ENCODE measurements at places on chromosomes 13 and 19.

GRCh38 chr13:99288089-99288488, 19.1 kb downstream of the GPR183 start:
- DNase-seq, result no peak

- DNase-seq, result no peak
Measured at GRCh38 chr19:54207983-54208783, 7.5 kb downstream of the RPS9 start.

DNA sequence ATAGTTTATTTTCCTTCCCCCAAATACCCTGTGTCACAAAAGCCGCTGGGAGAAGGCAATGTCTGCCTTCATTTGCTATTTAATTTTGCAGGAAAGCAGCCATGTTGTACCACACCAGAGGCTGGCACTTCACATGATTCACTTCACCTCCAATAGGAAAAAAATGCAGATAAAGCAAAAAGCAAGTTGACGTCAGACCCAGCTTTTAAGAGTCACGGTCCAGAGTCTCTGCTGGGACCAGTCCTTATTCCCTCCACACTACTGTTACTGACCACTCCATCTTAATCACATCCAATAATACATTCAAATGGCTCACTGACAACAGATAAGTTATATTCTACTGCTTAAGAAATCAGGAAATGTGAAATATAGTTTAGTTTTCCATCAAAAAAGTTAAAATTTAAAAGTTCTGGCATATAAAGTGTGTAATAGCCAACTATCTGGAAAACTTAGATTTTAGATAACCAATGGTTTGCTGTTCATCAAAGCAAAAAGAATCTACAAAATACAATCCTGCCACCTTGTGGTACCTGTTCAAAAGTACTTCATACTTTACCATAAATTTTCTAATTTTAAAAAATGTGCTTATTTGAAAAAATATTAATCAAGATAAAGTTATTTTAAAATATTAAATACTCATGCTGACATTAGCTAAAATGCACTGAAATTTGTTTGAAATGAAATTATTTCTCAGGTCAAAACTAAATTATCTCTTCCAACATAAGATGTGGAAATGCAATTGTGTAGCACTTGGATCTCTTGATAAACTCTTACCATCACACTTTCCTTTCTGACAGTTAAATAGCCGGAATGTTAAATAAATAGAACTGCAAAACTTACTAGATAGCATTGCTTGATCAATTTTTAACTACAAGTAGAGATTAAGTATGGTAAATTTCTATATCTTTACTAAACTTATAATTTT, 97.3 kb downstream of the SERP2 start:
- DNase-seq, result no peak

- DNase-seq, result no peak
Measured at GRCh38 chr13:44024846-44025195, 145.1 kb downstream of the LACC1 start.

DNA sequence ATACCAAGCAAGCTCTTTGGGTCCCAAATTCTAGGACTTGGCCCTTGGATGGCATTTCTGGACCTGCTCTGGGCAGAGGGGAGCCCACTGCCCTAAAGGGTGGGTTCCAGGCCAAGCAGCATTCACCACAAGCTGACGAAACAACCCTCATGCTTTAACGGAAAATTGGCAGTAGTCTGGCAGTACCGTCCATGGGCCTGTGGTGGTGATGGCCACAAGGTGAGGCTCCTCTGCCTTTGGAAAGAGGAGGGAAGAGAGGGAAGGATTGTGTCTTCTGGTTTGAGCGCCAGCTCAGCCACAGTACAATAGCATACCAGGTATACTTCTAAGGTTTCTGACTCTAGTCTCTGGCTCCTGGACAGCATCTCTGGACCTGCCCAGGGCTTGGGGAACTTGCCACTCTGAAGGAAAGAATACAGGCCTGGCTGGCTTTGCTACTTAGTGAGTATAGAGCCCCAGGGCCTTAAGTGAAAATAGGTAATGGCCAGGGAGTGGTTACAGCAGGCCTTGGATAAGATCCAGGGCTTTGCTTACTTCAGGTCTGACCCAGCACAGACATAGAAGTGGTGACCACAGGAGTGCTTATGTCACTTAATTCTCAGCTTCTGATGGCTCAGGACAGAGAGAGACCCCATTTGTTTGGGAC, 595.5 kb downstream of the LMO7 start:
- DNase-seq, result no peak

DNA sequence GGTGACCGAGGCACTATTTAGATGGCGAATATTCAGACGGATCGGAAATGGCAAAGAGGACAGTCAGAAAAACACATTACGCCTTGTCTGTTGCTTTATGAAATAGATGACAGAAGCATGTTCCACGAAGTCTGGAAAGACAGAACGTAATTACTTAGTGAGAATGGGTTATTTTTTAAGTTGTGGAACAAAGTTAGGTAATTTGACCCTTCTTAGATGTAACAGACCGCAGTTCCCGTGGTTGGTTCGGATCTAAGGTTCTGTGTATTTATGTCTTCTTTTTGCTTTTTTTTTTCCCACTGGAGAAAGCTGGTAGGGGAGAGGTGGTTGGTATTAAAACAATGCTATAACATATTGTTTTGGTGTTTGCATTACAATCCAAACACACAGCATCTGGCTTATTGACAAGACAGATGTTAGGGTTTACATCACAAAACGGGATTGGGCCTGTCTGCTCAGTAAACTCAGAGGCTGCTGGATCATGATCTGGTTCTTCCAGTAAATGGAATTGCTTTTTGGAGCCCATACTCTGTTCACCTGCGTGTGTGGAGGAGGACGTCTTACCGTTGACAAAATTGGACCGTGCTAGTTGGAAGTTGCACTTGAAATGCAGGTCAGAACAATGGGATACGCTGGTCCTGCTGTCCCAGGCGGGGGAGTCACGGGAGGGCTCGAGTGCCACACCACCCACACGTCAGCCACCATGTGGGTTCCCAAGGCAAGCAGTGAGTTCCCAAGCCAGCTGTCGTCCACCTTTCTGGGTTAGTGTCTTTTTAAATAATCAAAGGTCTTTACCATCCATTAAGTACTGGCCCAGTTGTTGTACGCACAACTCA, 13.8 kb downstream of the ATP11A start:
- DNase-seq, result no peak

DNA sequence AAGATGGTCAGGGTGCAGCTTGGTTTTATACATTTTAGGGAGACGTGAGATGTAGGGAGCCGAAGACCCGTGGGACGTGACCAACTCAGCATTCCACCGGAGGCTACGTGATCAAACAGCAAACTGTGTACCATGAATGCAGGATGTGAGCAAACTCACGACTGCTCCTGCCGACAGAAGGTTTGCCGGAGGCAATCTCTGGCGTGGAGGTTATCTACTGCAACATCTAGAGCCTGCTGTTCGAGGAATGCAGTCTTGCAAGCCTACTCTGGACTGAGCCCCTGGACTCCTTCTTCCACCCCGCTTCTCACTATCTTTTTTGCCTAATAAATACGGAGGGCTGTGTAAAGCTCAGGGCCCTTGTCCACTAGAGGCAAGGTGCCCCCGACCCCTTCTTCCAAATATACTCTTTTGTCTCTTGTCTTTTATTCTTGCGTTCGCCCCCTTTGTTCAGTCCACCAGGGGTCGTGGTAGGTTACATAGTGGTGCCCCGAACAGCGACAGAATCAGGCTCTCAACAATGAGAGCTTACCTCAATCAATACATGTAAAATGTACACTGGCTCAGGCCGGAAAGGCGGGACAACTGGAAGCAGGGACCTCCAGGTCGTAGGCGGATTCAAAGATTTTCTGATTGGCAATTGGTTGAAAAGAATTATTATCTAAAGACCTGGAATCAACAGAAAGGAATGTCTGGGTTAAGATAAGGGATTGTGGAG, 8.9 kb upstream of the OR1I1 start:
- DNase-seq, result no peak

GRCh38 chr19:50830266-50831025, 2.9 kb downstream of the KLK15 start:
- DNase-seq, result no peak

DNA sequence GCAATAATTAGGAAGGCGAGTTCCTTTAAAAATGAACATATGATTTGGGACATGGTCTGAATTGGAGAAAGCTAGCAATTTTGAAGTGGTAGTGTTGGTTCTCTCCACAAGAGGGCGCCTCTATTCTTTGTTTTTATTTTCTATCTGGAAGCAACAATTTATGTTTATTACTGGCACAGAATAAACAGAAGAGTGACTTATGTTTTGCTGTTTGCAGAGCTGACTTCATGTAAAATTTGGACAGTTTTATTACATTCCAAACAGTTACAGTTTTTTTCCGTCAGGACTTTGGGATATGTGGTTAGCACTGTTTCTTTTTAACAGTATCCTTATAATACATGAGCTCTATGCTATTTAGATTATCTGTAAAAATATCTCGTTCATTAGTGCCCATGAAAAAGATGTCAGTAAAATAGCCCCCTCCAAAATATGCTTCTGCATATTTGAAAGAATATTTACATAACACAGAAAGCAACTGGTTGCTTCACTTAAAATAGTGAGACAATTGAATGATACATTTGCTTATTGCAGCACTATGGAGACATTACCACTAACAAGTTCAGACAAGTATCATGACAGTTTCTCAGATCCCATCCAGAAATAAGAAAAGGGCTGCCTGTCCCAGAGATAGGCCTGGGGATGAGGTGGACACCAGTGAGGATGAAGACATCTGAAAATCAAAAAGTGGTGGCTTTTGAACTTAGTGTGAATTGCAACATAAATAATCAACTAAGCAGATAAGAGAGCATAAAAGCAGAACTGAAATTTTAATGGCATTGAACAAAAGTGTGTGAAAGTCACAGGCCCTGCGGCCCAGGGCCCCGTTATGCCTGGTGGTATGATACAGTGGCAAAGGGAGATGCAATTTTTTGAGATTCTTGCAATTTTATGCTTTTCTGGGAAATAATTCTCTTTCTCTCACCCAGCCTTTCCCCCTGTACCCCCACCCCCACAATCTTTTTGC, 32.3 kb upstream of the FGF9 start:
- peak; percentile 10 for DNase-seq

DNA sequence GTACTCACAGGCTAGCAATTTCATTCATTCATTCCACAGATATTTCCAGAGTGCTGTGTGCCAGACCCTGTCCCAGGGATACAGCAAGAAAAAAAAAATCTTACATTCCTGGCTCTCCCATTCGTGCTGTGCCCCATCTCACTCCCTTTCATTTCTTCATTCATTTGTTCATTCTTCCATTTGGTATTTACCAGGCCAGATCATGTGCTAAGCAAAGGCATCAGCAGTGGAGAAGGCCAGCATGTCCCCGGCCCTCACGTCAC, 2.3 kb downstream of the MAP3K10 start:
- DNase-seq, result no peak

DNA sequence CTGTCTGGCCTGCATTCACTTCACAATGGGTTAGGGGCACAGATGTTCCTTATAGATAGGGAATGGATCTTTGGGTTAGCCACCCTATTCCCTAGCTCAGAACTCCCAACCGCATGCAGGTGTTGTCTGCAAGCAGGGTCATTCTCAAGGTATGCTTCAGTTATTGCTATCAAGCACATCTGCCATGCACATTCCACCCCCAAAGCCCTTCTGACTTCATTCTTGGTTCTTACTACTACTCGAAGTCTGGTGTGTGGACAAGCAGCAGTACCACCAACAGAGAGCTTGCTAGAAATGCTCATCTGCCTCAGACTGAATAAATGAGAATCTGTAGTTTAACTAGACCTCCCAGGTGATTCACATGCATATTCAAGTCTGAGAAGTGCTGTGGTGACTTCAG, 31.3 kb downstream of the SERPINE3 start:
- DNase-seq, result no peak

DNA sequence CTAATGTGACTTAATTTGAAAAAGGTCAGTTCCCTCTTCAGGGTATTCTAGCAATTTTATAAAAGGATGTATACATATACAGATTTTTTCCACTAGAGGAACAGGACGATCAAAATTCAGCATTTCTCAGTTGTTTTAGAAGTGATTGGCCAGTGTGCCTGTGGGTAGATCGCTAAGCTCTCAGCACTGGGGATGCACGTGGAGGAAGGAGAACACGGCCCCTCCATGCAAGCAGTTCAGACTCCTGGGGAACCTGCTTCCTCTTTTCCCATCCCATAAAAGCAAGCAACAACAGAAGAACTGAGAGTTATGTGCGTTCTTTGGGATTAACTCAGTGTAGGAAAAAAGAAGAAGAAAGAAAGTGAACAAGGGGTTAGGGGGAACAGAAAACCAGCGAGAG, 328.8 kb downstream of the FOXO1 start:
- no peak for DNase-seq

DNA sequence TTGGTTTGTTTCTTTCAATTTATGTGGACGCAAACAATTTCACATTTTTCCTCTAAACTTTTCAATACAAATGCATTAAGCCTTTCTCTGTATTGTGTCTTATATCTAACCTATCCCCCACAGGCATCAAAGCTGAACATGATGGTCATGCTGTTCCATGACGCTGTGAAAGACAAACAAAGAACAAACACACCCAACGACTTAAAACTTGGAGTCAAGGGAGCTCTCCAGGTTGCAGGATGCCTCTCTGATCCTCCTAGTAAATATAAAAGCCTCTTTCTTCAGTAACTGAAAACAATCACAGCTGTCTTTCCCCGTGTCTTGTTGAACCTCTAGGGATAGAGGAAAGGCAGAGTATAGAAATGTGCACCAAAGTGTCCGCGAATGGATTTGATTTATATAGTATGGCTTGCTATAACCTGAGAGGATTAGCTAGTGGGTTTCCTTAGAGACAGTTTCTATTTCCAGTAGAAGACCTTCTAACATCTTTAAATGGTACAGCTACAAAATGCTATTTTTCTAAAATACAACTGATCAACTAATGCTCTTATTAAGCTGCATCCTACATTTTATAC, 43.1 kb downstream of the PCDH9 start:
- no peak for DNase-seq

DNA sequence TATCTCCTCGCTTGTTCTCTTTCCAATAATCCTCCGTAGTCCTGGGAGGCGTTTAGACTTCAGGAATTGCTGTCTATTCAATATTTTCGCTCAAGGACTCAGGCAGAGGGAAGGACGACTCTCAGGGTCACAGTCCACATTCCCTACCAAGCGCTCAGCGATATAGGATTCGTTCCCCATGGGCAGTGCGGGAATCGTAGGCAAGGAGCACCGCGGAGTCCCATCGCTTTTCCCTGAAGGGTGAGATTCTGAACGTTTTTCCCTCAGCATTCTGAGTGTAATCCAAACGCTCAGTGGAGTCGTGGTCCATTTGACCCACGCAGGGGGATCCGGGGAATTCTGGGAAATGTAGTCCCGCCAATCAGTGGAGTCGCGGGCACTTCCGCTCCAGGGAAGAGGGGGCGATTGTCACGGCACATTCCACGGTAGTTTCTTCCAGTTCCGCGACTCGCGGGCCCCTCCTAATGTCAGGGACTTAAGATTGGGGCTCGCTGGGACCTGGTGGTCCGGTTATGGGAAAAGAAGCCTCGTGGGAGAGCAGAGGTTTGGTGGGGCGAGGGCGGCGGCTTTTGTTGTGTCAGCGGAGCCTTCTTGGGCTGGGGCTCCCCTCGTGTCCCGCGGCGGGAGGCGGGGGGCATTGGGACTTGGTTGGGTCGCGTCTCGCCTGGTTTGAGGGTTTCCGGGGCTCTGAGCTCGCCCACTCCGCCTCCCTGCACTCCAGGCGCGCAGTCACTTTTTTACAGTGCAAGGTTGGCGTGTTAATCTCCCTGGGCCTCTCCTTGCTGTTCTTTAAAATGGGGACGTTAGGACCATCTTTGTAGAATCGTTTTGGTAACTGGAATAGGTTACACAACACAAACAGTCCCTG, at the start of gene ZNF234:
TSS of gene ZNF234 (plus strand) at position 364 of the 868 bp plus-strand sequence. CDS start 3,079 bp downstream, outside the sequence.
- peak; percentile 60 for DNase-seq

Measured in GM04504 (cell line).